ENCODE measurements at places on chromosomes 1 and 21. TPM values are rescaled to one million over a fixed set of nuclear protein-coding genes. Genes with fewer than 3 reads are reported as not detected.

GRCh38 chr1:182629499-182630096 is 25.4 kb upstream of the RGS16 start:
- H3K27ac ChIP-seq: peak overlapping the region; percentile 51
- H3K27me3 ChIP-seq: no peaks in the 10 kb centered on the region
- H3K4me3 ChIP-seq: no peak overlapping the region
- peak; percentile 68 for DNase-seq

DNA sequence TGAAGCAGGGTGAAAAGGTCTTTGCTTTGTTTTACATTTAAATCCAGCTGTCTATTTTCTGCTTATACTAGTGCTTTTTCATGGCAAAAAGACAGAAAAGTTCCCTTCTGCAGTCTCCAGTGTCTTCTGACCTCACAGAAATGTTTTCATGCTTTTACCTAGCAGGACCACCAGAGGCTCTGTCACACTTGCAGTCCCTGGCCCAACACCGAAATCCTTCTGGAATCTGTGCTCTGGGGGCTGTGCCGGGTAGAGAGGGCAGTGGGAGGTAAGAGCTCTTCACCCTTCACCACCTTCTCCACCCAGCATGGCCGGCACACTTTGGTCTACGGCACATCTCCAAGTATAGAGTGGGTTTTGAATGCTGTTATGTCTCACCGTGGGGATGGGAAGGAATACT is 20.8 kb downstream of the GNAT2 start:
- H3K27me3 ChIP-seq: no peaks in the 10 kb centered on the region
- H3K36me3 ChIP-seq: peaks cover 12% of the 10 kb centered on the region
- no peak overlapping the region for H3K27ac ChIP-seq
- peaks cover 20% of the 10 kb centered on the region for H3K4me1 ChIP-seq
- H3K4me3 ChIP-seq: no peak overlapping the region
- DNase-seq: no peak

DNA sequence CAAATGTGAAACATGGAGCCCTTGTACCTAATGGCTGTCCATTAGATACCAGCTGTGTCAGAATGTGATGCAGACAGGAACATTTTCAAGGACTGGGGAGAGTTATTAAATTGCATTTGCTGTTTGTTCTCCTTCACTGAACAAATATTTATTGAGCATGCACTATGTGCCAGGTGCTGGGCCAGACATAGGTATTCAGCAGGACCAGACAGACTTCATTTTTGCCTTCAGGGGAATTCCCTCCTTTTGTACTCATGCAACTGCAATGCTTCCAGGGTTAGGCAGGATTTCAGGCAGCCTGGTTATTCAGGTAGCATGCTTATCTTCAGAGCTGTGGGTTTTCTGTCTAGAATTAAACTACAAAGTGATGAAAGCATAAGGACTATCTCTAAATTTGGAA is 64.2 kb upstream of the SMYD2 start:
- H3K27ac ChIP-seq: no peak overlapping the region
- no peaks in the 10 kb centered on the region for H3K36me3 ChIP-seq
- H3K4me3 ChIP-seq: no peak overlapping the region
- peaks cover 18% of the 10 kb centered on the region for H3K27me3 ChIP-seq
- DNase-seq: no peak
- peaks cover 3% of the 10 kb centered on the region for H3K4me1 ChIP-seq

GRCh38 chr21:33980276-33980916 is 64.8 kb upstream of the ATP5PO start:
- no peak for DNase-seq
- H3K27ac ChIP-seq: no peak overlapping the region
- H3K4me3 ChIP-seq: no peak overlapping the region
- peaks cover 50% of the 10 kb centered on the region for H3K4me1 ChIP-seq

The KRTAP19-1 gene
- total RNA-seq: not detected

DNA sequence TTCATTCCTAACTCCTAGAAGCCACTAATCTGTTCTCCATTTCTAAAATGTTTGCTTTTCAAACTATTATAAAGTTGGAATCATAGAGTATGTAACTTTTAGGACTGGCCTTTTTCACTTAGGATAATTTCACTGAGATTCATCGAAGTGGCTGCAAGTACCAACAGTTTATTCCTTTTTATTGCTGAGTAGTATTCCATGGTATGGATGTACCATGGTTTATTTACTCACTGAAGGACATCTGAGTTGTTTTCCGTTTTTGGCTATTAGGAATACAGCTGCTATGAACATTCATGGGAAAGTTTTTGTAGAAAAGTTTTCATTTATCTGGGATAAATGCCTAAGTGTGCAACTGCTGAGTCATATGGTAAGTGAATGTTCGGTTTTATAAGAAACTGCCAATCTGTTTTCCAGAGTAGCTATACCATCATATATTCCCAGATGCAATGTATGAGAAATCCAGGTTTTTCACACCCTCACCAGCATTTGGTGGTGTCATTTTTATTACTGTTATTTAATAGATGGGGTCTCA is 66.3 kb downstream of the SLC27A3 start:
- no peak for DNase-seq
- H3K36me3 ChIP-seq: peaks cover 7% of the 10 kb centered on the region
- H3K27ac ChIP-seq: no peak overlapping the region
- no peaks in the 10 kb centered on the region for H3K27me3 ChIP-seq
- H3K4me1 ChIP-seq: peaks cover 35% of the 10 kb centered on the region

GRCh38 chr1:231162297-231162969 is 575 bp downstream of the TRIM67 start:
- H3K27ac ChIP-seq: no peak overlapping the region
- peak; percentile 40 for DNase-seq
- H3K36me3 ChIP-seq: no peaks in the 10 kb centered on the region

The LCE1D gene
- not detected for total RNA-seq

DNA sequence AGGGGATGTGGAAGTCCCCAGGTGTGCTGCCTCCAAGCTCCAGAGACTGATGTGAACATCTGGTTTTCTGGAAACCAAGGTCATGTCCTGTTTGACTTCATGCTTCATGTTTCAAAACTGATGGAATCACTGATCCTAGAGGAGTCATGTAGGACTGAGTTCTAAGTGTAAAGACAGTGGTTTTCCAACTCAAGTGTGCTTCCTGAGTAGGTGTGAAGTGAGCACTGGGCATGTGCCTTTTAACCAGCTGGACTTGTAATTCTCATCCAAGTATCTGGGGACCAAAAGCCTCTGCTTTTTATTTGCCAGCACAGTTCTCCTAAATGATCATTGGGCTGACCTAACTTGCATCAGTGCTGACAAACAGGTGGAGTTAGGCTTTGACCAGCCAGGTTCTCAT is 36.9 kb downstream of the ABCA4 start:
- H3K4me3 ChIP-seq: no peak overlapping the region
- no peaks in the 10 kb centered on the region for H3K36me3 ChIP-seq
- peaks cover 16% of the 10 kb centered on the region for H3K27me3 ChIP-seq
- DNase-seq: no peak
- no peak overlapping the region for H3K27ac ChIP-seq

Measured in activated naive CD4-positive, alpha-beta T cell treated with anti-CD3 and anti-CD28 coated beads for 36 hours (primary cell).